ENCODE measurements at places on chromosomes 13 and 19.

DNA sequence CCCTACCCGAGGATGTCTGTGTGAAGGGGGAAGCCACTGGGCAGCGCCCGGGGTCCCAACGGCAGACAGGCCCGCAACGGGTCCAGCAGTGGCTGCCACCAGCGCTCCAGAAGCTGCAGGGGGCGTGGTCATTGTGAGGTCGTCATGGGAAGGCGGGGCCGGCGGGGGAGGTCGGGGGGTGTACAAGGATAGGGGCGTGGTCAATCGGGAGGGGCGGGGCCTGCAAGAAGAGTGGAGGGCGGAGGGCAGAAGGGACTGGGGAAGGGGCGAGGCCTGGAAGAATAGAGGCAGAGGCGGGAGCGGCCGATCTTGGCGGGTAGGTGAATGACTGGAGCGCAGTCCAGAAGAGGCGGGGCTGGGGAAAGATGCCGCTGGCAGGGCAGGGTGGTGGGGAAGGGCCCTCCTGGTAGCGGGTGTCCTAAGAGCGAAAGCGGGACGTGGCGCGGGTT is 4.4 kb downstream of the FUZ start:
- peak; percentile 96 for DNase-seq

DNA sequence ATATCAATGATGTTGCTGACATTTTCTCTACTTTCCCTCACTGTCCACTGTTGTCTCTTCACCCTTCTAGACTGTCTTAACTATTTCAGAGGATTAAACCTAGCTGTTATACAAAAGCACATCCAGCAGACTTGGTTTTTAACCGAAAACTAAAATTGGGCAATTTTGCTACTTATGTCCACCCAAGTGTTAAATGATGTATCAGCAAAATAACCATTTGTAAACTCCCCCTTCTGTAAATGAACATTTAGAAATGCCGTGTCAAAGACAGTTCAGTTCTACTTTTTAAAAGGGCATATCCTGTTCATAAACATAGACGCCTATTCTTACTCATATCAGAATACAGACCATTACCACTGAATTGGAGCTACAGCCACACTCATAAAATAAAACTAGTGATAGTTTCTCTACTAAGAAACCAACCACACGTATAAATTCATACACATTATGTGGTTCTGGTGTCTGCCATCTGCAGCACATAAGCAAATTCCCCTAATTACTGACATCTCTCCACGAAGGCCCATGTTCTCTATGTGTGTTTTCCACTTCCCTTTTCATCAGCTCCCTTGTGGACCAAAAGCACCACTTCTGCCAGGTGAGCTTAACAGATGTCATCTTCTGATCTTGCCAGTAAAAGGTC is 1091.8 kb downstream of the PCDH9 start:
- no peak for DNase-seq

DNA sequence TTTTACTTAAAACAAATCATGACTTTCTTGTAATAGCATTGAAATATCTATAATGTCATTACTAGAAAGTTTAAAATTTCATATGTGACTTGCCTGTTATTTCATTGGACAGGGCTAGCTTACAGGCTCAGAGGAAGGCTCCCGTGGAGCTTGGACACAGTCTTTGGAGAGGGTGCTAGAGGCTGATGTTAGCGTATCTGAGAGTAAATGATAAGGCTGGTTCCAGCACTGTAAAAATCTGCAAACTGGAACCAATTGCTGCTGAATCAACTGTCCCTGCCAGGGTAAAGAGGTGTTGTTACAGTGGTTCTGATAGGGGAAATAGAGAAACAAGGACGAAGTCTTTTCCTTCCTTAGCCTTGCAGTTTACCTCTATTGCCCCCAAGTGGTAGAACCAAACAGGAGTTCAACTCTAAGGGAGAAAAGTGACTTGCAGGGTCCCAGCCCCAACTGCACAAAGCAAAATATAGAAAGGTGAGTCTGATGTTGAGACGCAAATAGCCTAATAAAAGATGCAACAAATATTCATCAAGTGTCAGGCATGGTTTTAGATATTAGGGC is 901.7 kb downstream of the DIAPH3 start:
- DNase-seq, result no peak

DNA sequence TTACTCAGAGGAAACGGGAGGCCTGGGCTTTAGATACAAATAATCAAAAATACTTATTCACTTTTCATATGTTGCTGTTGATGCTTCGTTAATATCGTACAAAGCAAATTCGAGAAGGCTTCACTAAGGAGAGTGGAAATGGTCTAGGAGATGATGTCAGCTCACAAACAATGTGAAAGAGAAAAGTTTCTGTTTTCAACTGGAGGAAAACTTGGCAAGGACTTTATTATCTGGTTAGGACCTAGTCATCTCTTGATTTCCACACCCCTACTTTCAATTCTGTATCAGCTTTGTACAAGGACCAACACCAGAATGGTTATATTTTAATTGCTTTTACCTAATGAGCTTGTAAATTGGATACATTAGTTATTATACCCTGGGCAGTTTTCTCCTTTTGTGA is 88.0 kb downstream of the SLC10A2 start:
- DNase-seq, result no peak

- peak; percentile 96 for DNase-seq
Observed at GRCh38 chr19:3270902-3271301, 46.4 kb downstream of the CELF5 start.

DNA sequence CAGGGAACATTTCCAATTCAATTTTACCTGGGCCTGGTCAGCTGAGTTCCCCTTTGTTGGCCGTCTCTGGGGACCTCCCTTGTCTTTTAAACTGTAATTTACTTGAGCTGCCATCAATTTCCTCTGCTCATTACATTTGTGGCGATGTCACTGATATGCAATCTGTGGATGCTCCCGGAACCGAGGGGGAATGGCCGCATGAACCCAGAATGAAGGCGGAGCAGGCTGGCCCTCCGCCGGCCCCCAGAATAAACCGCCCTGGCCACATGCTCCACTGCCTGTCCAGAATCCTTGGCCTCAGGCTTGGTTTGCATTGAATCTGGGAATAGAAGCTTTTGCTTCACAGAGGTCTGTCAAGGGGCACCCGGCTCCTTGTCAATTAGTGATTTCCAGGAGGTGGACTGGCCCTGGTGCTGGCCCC is 276.8 kb downstream of the TEX29 start:
- DNase-seq, result no peak

GRCh38 chr13:114144606-114145244 is 12.3 kb upstream of the RASA3 start:
- no peak for DNase-seq

GRCh38 chr19:17074634-17075034 is 618 bp downstream of the HAUS8 start:
- no peak for DNase-seq

DNA sequence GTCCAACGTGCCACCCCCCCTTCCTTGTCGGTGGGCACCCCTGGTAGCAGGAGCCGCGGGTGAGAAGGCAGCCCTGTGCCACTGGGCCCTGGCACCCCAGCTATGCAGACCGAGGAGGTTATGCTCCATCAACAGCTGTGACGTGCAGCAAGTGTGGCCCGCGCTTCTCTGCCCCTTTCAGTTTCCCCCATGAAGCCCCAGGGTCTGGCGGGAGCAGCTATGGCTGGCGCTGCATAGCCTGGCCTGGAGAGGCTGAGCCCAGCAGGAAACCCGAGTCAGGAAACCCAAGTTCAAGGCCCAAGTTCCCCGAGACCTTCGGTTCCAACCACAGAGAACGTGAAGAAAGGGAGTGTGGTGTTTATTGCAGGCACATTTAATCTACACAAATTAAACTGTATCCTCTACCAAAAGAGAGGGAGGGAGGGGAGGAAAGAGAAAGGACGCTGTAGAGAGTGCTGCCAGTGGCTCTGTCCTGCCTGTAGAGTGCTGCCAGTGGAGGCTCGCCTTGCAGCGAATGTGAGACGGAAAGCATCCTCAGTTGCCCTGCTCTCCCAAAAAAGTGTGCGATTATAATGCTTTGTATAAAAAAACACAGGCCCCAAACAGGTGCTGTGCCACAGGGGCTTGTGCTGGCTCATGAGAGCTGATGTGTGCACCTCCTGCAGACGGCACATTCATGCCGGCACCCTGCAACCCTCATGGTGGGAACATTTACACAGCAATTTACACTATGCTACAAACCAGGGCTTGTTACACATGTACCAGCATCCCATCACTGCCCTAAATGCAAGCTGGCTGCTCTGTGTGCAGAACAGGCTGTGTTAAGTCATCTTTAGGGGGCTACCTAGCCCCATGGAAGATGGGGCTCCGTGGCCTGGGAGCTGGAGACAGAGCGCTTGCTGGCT is 16.3 kb downstream of the POP4 start:
- no peak for DNase-seq

DNA sequence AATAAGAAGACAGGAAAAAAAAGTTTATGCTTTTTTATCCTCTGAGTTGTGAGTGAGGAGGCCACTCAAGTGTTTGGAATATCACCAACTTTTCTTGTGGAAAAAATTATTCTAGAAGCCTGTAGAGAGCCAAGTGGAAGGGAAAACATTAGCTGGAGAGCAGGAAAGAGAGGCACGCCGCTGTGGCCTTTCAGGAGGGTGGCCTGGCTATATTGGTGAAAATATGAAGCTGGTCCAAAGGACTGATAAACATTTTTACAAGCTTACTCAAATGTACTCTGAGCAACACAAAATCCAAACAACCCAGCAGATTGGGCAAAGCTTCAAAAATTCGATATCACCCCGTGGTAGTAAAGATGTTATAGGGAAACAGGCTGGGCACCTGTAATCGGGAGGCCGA is 2.3 kb upstream of the EIF3G start:
- DNase-seq, result no peak

- no peak for DNase-seq
Observed at GRCh38 chr19:55229789-55230182, 1.2 kb upstream of the TMEM86B start.
